Stimulated activated naive CD8-positive, alpha-beta T cell treated with anti-CD3 and anti-CD28 coated beads, Interleukin-15, Interleukin-2, amounts not matched to agents 100 U/mL and 50 U/mL, for 24 hours (primary cell): ENCODE measurements at places on chromosomes 2 and 18.
A peak's percentile ranks its signal among the peaks of the same experiment; 100 is the strongest.

- no peak for DNase-seq
Observed at GRCh38 chr2:151007365-151007764, 254.3 kb downstream of the RBM43 start.

DNA sequence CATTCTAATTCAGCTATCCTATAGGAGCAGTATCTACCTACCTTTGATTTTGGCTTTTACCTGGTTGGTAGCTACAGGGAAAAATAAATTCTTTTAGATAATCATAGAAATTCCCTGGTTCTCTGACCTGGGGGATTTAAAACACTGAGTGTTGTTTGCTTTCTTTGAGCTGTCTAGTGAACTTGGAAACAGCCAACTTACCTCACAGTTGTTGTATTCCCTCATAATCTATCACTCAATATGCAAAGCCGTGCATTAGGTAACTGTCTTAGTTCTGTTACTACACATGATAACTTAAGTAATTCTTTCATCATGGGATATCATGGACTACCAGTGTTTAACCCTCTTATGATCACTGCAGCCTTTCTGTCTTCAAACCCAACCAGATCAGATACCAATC, 127.8 kb downstream of the TTC27 start:
- DNase-seq, result no peak

GRCh38 chr2:241029599-241030332, 31.3 kb downstream of the SNED1 start:
- no peak for DNase-seq

GRCh38 chr2:44226753-44227152, 48.5 kb upstream of the SLC3A1 start:
- no peak for DNase-seq

GRCh38 chr18:47343291-47343690, 91.8 kb upstream of the SKOR2 start:
- DNase-seq, result no peak

DNA sequence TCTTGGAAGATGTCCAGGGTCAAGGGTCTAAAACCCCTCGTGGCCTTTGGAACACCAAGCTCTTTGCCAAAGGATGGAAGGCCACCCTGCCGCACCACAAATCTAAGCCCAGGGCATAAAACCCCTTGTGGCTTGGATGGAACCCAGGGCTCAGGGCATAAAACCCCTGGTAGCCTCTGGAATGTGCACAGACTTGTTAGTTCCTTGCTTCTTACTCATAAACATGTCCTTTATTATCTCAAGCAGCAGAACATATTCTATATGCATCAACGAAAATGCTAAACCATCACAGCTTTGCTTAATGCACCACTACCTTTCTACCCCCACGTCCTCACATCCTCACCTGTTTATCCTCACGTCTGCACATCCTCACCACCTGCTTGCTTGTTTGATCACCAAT, 998.0 kb downstream of the DSC3 start:
- no peak for DNase-seq

DNA sequence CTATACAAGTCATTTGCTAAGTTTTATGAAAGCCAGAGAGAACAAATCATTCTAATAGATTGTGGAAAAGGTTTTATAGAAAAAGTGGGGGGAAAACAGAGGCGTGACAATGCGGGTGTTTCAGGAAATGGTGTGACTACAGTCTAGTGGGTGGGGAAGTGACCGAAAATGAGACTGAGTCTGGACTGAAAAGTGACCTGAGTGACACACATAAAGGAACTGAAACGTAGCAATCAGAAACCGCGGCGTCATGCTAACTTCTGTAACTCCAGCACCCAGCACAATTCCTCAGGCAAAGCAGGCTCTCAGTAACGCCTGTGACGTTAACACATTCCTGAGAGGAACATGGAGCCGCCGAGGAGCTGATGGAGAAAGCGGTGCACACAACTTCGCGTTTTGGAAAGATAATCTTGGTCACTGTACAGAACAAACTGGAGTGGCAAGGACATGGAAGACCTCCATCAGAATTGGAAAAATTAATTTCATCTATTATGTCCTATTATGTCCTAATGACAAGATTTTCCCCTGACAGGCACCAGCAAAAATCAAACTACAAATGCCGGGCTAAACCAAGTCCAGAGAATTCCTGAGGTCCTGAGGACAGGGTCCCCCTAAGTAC, 1.4 kb upstream of the CD226 start:
- DNase-seq, result peak; percentile 61

GRCh38 chr2:9914384-9915065, 37.0 kb upstream of the GRHL1 start:
- DNase-seq, result peak; percentile 47

- DNase-seq, result no peak
Observed at GRCh38 chr2:129160879-129161278, 818.6 kb upstream of the RAB6C start.

- no peak for DNase-seq
Observed at GRCh38 chr2:193240752-193241151, 1046.0 kb upstream of the TMEFF2 start.

DNA sequence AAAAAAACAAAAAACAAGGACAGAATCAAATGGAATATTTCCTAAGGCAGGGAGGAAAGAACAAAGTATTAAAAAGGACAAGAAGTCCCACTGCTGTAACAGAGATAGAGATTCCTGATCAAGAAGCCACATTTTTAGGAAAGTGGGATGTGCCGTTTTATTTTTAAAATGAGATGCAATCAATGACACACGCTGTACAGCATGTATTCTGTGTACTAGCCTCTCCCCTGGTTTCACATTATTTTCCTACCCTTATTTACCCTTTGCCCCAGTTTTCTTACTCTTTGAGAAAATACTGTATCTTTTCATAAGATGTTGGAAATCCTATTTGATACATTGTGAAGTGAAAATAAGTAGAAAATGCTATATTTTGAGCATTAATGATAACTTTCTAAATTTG, 45.8 kb downstream of the E2F6 start:
- no peak for DNase-seq

- DNase-seq, result no peak
Observed at GRCh38 chr2:202014759-202015211, 18.9 kb upstream of the FZD7 start.

DNA sequence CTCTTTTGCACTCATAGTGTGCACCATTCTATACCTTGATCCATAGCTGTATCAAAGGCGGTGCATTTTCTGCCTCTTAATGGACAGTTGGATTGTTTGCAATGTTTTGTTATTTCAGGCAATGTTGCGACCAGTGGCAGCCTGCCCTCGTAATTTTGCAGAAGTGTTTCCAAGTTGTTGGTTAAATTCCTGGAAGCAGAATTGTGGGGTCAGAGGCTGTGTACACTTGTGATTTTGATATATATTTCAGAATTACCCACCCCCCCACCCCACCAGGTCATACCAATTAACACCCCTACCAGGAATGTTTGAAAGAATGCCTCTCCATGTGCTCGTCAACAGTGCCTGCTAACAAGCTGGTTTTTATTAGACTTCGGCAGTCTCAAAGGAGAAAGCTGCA, 32.4 kb upstream of the IL1R1 start:
- no peak for DNase-seq

DNA sequence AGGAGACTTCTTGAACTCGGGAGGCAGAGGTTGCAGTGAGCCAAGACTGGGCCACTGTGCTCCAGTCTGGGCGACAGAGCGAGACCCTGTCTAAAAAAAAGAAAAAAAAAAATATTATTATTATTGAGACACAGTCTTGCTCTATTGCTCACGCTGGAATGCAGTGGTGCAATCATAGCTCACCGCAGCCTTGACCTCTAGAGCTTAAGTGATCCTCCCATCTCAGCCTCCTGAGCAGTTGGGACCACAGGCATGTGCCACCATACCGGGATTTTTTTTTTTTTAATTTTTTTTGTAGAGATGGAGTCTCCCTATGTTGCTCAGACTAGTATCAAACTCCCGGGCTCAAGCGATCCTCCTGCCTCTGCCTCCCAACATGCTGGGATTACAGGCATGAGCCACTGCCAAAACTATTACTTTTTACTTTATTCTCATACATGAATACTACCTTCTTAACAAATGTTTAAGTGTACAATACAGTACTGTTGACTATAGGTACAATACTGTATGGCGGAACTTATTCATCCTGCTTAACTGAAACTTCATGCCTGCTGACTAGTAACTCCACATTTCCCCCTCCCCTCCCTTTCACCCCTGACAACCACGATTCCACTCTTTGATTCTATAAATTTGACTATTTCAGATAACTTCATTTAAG, 15.5 kb downstream of the FBXO11 start:
- no peak for DNase-seq

- no peak for DNase-seq
Observed at GRCh38 chr2:205199165-205199850, 483.0 kb upstream of the NRP2 start.

GRCh38 chr2:178700136-178700535, 107.1 kb downstream of the TTN start:
- no peak for DNase-seq

- peak; percentile 19 for DNase-seq
Observed at GRCh38 chr2:54945391-54946219, 104.6 kb downstream of the RTN4 start.

DNA sequence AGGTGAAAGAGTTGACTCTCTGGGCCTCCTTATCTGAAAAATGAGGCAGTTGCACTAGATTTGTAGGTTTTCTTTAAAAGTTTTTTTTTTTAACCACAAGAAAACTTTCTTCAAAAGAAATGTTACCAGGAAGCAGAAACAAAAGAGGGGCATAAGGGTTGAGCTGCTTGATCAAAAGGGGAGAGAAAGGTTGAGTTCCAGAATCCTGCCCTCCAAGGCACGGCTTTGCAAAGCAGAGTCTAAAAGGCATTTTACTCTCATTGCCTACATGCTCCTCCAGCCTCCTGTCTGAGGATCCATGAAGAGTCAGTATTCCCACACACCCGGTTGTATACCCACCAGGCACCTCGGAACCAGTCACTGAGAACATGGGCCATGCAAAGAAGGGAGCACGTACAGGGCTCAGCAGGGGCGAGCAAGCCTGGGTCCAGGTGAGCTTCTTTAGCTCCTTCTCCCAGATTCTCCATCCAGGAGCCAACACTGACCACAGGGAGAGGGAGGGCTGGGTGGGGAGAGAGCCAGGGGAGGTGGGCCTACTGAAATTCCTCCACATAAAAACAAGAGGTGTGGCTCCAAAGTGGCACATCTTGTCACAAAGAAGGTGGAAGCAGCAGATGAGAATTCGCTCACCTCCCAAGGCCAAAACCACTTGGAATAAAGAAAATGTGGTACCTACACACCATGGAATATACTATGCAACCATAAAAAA, 116.0 kb upstream of the EPC2 start:
- DNase-seq, result no peak

- DNase-seq, result no peak
Observed at GRCh38 chr2:33516456-33516995, 40.1 kb downstream of the RASGRP3 start.

GRCh38 chr18:62977512-62977911, 262.2 kb downstream of the PHLPP1 start:
- DNase-seq, result no peak

DNA sequence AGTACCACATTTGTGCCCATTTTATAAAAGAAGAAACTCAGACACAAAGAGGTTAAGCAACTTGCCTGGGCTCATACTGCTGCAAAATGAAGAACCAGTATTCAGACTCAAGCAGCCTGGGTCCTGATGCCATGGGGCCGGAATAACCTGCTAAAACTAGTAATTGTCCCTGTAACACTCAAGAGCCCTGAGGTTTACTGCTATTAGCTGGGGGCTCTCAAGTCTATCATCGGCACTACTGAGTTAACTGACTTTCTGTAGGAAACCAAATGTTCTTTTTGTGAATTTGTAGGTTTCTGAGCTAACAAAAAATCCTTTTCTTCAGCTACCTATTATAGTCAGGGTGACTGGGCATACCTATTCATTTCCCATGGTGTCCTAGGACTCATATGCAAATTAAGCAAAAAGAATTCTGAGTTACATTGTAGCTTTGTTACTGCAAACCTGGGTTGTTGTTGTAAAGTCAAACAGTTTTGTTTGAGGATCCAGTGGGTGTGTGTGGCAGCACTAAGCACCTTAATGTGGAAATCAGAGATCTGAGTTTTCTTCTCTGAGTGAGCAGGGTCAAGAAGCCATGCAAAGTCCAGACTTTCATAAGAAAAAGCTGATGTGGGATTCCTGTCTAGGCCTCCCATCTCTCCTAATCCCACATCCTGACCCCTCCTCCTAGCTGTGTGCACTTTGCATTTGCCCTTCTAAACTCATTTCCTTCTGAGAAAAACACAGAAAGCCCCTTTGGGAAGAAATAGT, 72.4 kb upstream of the TNP1 start:
- no peak for DNase-seq

DNA sequence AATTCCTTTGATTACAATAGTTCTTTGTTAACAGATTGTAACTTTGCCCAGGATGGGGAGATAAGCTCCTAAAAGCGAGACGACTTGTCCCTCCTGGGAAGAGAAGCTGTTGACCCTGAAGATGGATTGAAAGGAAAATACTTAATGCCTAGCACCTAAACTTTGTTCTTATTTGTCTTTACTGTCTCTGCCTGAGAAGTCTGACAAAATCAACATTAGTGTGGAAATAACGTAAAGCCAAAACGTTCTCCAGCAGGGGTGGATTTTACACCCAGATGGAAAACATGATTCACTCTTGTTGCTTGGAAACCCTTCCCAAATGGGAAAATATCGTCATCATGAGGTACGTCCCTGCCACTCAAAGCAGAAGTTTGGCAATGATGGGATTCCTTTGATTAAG, 450.1 kb downstream of the SLC4A3 start:
- no peak for DNase-seq

GRCh38 chr2:209305026-209305425, 118.8 kb upstream of the MAP2 start:
- no peak for DNase-seq

DNA sequence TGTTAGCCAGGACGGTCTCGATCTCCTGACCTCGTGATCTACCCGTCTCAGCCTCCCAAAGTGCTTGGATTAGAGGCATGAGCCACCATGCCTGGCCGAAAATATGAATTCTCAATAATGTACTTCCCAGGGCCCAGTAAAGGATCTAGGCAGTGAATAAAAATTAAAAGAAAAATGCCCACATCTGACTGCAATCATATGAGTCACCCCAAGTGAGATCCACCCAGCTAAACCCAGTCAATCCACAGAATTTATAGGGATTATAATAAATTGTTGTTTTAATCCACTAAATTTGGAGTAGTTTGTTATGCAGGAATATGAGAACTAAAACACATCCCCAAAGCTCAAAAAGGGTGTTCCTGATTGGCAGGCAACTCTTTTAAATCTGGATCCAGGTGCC, 93.5 kb upstream of the STK39 start:
- DNase-seq, result no peak

- no peak for DNase-seq
Observed at GRCh38 chr18:31267823-31268481, 50.0 kb upstream of the DSG1 start.

DNA sequence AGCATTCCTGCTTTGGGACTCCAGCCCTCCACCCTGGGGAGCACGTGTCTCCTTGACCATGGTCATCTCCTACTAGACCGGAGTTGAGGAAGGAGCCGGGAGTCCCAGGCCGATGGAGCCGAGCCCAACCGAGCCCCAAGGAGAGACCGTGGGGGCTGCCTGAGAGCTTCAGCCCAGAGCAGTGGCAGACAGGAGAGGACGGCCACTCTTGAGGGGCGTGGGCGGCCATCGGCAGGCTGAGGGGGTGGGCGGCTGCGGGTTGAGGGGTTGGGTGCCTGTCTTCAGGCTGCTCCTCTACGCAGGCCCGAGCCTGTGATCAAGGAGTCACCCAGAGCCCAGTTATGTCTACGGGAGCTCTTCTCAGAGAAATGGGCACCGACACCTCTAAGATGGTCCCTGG, 158.7 kb downstream of the PXDN start:
- DNase-seq, result no peak
